ENCODE measurements at places on chromosomes 2 and 18.

GRCh38 chr2:159860581-159861310 lies 62.7 kb upstream of the CD302 start:
- no peak for DNase-seq

DNA sequence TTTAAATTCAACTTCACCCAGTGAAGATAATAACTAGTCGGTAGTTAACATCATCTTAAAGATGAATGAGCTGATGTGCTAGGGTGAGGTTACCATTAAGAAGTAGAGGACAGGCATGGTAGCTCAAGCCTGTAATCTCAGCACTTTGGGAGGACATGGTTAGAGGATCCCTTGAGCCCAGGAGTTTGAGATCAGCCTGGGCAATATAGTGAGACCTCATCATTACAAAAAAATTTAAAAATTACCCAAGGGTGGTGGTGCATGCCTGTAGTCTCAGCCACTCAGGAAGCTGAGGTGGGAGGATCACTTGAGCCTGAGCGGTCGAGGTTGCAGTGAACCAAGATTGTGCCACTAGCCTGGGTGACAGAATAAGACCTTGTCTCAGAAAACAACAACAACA lies 4.7 kb downstream of the GALNT5 start:
- no peak for DNase-seq

DNA sequence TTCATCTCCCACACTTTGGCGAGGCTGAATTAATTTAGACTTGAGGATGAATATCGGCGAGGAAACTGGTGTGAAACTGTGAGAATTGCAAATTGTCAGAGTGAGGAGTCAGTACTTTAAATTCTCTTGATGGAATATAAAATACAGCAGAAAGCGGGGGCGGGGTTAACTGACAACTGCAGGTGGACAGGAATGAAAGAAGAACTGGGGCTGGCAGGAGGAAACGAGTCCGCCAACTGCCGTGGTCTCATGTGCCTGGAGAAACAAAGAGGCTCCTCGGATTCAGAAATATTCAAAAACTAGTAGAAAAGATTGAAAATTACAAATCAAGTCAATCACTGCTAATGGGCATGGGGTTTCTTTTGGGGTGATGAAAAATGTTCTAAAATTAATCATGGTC lies 44.3 kb downstream of the MOGAT1 start:
- DNase-seq = no peak

DNA sequence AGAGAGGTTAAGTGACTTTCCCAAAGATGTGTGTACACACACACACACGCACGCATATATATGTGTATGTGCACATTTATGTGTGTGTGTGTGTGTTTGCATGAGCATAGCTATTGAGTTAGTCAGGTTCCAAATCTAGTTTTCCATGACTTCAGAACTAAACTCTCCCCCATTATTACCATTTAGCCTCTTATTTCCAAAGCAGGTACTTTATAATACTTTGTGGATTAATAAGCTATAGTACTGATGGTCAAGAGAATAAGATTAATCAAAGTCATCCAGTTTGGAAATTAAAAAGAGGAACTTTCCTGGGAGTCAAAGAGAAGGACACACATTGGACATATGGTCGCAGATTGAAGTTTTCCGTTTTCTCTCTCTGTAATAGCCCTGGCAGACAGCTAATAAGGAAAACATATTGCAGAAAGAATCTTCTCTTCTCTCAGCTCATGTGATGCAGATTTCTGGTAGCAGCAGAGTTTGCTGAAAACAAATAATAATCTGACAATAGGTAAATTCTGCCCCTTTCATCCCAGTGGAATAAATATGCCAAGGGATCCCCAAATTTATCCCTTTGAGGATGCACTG lies 410.9 kb upstream of the TCF4 start:
- no peak for DNase-seq

- DNase-seq = no peak
Observed at GRCh38 chr2:53315149-53315548, 452.5 kb upstream of the CHAC2 start.
